Activated CD4-positive, CD25-positive, alpha-beta regulatory T cell (primary cell): ENCODE measurements at places on chromosomes 12 and 14.
A peak's percentile ranks its signal among the peaks of the same experiment; 100 is the strongest.

DNA sequence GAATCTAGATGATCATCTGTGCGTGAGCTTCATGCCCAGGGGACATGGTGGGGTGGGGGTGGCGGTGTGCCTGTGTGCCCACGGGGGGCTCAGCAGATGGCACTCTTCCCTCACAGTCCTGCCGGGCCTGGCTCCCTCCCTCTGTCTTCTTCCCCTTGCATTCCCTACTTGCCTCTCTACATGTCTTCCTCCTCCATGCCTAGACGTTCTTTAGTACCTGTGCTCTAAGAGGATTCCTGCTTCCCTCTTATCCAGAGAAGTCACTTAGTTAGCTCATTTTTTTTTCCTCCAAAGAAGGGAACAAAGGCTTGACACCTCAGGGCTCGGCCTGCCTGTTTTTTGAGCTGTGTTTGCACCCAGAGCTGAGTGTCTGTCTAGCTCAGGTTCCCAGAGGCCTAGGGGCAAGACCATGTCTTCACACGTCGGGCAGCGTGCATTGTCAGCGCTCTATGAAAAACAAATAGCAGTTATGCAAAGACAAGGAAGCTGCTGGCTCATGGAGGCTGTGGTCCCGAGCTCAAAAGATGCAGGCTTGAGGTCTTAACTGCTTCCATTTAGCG, 48.8 kb downstream of the NINJ2 start:
- DNase-seq = no peak

DNA sequence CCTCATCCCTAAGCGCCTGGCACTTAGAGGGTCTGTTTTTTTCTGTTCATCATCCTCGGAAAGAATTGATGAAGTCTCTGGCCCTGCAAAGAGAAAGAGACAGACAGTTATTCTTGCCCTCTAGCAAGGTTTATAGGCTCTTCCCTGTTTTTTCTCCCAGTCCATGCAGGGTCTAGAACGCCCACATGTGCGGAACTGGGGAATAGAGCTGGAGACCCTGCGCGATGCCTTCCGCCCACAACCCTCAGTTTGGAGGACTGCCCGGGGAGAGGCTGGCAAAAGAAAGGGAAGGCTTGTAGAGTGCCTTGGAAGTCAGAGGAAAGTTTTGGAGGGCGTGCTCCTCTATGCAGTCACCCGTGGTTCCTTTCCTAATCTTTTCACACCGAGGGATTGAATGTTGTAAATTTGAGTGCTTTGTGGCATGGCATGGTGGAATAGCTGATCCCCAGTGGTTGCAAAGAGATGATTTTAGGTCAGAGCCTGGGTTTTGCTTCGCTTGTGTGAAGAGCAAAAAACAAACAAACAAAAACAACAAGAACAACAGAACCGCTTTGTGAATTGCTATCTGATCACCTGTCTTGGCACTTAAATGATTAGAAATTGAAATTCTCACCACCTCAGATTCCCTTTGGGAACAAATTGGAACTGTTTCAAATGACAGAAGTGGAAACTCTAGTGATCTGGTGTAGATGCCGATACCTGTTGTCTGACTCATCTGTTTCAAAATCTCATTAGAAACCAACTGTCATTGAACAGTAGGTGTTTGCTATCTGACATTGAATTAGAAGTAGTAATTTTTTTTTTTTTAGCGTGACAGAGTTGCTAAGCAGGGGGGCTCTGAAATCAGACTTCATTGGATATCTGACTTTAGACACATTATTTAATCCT, 947 bp downstream of the GAS2L3 start:
- no peak for DNase-seq

- no peak for DNase-seq
These were observed 17.1 kb downstream of the SEC23A start for GRCh38 chr14:39085933-39086332.

GRCh38 chr14:99361596-99362215, 89.7 kb upstream of the BCL11B start:
- no peak for DNase-seq

DNA sequence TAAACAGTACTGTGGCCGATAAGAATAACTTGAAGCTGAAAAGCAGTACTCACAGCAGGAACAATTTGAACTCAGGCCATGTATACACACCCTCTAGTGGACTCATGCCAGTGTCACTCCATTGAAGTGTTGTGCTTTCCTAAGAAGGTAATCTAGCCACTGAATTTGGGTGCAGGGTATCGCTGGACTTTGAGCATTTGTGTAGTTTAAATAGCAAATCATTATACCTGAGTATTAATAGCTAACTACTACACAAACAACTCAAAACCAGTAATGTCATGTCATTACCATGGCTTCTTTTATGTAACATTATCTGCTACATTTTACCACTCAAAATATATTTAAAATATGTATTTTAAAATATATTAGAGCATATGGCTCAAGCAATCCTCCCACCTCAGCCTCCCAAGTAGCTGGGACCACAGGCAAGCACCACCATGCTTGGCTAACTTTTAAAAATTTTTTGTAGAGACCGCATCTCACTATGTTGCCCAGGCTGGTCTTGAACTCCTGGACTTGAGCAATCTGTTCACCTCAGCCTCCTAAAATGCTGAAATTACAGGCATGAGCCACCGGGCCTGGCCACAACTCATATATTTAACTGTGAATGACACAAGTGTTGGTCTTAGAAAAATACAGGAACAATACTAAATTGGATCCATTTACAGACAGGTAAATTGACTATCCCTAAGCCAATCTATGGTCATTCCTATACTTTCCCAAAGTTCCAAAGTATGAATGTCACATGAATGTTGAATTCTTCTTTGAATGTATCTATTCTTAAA, 25.6 kb upstream of the ARID4A start:
- no peak for DNase-seq

- no peak for DNase-seq
These were observed 31.5 kb upstream of the NUAK1 start for GRCh38 chr12:106170285-106170684.

DNA sequence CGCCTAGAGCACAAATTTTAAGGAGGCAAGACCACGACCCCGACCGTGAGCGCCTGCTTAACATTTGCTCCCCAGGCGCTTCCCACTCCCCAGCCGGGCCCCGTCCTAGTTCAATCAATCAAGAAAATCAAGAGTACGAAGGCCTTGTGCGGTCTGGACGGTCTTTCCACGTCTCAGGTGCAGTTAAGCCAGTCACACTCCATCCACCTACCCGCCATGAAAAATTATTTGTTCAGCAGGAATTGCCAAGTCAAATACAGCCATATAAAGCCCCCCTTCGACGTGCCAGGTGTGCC, 603 bp upstream of the LRR1 start:
- DNase-seq = no peak

DNA sequence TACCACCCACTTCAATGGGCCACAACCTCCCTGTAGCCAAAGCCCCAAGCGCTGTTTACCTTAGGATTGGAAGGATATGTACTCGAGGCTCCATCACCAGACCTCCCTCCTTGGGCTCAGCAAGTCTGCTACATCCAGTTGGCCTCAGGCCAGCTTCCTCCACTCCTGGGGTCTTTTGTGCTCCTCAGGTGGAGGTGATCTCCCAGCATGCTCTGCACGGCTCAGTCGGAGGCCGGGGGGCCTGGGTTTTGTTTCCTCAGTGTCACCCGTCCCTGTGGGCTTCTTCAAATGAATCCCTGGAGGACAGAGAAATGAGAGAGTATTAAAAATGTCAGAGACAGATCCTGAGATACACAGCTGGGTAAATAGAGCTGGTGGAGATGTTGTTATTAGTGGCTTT, 723.1 kb upstream of the TBX3 start:
- no peak for DNase-seq

DNA sequence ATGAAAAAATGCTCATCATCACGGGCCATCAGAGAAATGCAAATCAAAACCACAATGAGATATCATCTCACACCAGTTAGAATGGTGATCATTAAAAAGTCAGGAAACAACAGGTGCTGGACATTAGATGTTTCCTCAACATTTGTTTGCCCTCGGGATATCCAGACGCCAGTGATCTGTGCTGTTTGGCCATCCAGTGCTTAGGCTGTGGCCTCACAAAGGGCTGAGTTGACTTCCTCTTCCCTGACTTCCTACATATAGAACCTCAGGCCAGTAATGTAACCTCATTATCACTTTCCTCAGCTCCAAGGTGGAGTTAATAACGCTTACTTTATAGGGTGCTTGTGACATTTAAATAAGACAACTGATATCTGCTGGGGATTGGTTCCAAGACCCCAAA, 51.8 kb downstream of the SLC15A5 start:
- DNase-seq = no peak

DNA sequence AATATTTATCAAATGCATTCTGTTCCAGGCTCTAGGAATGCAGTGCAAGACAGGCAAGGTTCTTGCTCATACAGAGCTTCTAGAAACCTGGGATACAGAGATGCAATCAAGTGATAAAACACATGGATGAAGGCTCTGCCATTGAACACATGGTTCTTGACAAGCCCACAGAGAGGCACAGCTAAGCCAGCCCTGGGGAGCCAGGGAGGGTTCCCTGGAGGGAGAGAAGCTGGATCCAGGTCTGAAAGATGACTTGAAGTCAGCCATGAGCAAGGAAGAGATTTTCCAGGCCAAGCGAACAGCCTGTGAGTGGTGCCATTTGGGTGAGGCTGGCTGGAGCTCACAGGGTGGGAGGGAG, 66.2 kb downstream of the IRF2BPL start:
- no peak for DNase-seq

DNA sequence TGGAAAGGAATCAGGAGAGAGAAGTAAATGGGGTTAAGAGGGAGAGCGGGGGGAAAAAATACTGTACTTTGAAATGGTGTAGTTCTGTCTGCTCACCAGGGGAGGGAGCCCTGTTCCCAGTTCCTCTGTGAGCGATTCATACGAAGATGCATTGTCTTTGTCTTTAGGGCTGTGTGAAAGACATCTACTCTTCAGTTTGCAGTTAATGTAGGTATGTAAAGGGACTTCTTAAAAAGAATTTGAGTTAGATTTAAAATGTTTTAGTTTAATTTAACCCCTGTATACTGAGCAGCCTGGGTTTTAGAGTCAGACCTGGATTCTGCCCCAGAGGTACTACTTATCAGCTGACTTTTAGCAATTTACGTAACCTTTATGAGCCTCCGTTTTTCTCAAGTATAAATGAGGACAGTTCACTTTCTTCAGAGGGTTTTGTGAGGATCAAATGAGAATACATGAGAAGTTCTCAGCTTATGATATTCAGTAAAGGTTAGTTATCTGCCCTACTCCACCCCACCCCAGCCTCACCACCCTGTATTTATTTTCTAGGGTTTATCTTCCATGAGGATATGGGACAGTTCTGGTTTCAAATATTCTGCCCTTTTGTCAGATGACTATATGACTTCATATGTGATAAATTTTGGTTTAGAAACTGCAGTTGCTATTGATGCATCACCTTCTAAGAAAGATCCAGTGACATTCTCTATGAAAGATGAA, 82.5 kb upstream of the EVL start:
- DNase-seq = peak; percentile 33

DNA sequence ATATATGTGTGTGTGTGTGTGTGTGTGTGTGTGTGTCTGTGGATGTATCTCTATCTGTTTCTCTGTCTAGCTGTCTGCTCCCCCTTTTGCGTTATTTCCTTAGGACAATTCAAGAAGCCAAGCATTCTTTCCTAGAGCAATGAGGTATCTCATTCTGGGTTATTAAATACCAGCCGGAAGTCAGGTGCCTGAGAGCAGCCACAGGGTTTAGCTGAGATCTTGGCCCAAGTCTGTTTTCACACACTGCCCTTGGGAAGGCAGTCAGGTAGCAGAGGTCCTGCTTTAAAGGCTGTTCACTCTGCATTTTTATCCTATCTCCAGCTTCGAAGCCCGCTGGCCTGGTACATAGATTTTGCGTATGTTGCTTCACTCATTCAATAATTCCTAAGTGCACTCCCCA, 76.8 kb downstream of the TSPAN9 start:
- no peak for DNase-seq
